Common myeloid progenitor, CD34-positive (primary cell): ENCODE measurements at places on chromosomes 5 and 9.

GRCh38 chr9:121640076-121640475 lies 11.4 kb upstream of the DAB2IP start:
- no peak for DNase-seq

DNA sequence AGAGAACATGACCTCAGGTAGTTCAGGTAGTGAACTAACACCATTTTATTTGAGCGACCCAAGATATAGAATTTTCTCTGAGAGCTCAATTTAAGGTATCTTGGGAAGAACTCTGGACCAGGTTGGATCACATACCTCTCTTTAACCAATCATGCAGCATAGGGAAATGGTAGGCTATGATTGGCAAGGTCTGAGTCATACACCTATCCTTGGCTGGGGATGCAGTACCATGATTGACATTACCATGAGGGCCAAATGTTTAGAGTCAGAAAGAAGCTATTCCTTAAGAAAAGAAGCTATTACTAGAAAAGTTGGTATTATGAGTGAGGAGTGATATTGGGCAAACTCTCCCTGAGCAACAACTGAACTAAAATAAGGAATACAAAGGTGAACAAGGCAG lies 258.7 kb downstream of the KCTD16 start:
- DNase-seq: no peak

DNA sequence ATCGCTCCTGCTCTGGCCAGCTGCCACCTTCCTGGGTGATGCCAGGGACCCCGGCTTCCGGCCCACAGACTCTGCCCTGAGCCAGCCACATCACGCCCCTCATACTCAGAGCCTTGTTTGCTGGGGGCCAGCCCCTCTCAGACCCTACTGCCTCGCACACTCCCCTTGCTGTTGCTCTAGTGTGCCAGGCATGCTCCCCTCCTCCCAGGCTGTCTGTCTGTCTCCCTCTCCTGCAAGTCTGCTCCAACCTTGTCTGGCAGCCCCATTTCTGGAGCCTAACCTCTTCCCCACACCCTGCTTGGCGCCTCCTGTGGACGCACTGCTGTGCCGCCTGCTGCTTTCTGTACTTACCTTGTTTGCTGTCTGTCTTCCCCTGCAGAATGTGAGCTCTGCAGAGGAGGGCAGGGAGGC lies 184.7 kb downstream of the HSPA4 start:
- no peak for DNase-seq

- no peak for DNase-seq
Measured at GRCh38 chr9:95008151-95008771, 281.8 kb downstream of the AOPEP start.

DNA sequence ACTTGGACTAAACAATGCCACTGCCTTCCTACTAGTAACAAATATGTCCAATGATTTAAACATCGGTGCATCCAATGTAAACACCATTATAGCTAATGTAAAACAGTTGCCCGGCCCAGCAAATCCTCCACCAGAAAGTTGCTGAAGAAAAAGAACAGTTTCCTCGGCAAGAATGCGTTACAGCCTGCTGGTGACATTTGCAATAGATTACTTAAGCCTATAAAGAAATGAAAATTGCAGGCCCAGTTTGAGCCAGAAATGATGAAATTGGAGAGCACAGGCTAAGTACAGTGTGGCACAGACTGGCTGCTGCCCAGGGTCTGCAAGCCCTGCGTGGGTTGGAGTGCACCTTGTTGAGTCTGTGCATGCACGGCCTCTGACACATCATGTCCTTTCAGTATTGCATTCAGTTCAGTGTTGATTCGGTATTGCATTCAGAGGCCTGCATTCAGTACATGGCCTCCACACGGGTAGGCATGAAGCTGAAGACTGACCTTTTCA lies 406.0 kb upstream of the KLF4 start:
- DNase-seq: no peak

DNA sequence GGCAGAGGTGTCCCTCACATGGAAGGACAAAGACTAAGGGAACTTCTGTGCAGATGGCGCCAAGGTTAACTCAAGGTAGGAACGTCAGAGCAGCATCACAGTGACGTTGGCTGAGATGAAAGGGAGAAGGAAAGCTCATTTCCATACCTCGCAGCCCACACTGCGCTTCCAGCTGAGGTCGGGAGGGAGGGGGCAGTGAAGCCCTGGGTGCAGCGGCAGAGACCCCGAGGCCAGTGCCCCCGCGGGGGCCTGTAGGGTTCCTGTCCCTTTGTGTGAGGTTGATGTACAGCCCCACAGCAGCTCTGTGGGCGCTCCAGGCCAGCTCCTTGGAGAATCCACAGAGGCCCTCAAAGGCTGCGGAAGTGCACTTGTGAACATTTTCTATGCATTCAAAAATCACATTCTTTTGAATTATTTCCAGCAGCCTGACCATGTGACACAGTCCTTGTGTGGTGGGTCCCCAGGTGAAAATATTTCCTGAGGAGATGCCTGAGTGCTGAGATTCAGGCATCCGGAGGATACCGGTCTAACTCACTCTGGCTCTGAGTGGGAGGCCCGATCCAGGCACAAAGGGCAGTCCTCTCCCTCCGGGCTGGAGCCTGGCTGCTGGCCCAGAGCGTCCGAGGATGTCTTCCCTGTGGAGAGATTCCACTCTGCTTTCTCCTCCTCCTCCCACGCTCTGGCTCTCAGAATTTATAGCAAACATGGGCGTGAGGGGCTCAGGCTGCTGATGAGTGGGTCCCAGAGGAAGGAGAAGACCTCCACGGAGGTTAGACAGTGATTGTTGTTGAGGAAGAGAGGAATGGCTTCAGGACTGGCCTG lies 150.7 kb downstream of the ICE1 start:
- DNase-seq: no peak

DNA sequence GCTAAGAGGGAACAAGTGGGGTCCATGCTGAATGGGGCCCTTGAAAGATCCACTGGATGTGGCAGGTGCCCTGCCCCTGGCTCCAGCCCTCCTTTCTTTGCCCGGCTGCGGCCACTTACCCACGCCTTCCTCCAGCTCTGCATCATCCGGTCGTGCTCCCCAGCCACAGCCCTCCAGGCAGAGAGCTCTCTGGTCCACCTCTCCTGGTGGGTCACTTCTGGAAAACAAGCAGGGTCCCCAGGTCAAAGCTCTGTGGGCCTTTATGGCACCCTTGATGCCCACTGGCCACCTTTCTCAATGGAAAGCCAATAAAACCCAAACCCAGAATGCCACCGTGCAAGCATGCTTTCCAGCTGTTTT lies 45.0 kb downstream of the SECISBP2 start:
- DNase-seq: no peak

GRCh38 chr9:134537951-134538641 lies 103.5 kb upstream of the COL5A1 start:
- DNase-seq: no peak

DNA sequence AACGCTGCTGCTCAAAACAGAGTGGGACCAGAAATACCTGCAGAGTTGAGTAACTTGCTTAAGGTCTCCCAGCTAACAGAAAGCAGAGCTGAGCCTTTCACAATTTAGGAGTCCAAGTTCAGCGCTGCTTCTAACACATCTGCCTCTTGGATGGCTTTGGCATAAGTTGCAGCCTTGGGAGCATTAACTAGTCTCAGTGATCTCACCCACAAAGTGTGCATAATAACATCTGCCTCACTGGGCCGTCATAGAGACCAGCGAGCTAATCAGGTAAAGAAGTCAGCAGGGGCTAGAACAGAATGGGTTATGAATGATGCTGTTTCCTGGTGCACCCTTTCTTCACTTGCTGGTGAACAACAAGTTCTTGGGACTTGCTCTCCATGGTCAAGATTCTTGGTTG lies 36.5 kb downstream of the WWC1 start:
- DNase-seq: no peak

DNA sequence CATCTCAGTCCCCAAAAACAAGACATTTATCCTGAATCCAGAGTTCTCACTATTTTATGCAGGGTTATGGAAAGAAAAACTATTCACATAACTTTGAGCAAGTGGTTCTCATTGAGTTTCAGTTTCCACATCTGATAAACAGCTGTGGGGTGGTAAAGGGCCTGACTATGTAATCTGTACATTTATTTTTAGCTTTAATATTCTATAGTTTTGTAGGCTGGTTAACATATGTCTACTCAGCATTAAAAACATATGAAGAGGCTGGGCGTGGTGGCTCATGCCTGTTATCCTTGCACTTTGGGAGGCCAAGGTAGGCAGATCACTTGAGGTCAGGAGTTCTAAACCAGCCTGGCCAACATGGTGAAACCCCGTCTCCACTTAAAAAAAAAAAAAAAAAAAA lies 301.5 kb upstream of the CCNG1 start:
- DNase-seq: no peak

- no peak for DNase-seq
Measured at GRCh38 chr5:180160215-180160614, 48.8 kb downstream of the RASGEF1C start.

DNA sequence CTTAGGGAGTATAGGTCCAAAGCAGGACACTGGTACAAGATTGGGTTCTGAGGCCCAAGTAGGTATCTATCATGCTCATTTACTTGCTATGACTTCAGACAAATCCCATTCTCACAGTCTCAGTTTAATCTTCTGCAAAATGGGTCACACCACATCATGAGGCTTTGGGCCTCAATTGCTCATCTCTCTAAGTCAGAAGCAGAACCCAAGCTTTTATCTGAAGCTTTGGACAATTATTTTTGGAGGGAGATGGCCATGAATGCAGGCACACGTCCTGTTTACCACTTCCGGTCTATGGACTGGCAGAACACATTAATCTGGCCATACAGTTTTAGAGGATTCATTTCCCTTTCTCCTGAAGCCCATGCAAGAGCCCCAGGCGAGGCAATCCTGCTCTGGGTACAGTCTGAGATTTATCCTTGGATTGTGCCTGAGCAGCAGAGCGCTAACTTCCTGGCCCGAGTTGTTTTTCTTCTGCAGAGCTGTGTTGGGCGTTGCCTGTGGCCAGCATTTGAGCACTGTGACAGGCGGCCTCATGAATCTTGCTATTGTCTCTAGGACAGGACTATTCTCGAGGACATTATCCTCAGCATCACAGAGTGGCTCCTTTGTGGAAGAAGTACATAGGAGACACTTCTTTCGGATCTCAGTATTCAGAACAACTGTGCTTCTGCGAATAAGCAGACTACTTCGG lies 16.1 kb downstream of the SLC22A4 start:
- no peak for DNase-seq

DNA sequence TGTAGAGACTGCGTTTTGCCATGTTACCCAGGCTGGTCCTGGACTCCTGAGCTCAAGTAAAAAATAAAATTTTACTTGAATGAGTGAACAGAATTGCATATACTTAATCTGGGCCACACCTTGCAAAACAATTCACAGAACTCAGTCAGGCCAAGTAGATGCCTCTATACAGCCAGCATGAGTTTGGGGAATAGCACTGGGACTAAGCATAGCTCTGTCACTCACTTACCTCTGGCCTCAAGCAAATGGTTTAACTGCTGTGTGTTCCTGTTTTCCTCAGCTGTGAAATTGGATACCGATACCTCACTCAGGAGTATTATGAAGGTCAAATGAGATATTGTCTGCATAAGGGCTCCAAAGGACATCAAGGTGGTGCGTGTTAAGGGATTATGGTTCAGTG lies 10.9 kb upstream of the FRMPD1 start:
- no peak for DNase-seq

GRCh38 chr9:134045841-134046544 lies 20.7 kb downstream of the BRD3OS start:
- no peak for DNase-seq

DNA sequence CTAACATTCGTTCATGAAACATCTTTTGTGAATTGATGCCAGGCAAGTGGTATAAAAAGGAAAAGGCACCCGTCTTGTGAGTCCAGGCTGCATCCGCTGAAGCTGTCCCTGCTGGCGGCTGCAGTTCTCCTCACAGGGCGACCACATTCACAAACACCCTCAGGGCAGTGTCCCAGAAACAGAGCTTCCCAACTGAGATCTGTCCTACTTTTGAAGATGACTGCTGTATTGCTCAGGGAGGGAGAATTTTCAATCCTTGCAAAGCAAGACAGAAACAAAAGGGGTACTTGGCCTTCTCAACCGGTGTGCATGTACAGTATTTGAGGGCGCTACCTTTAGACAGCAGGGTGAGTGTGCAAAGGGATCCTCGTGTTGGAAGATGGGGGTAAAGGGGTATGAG lies 316.1 kb downstream of the GADD45G start:
- DNase-seq: no peak

GRCh38 chr9:109143881-109144562 lies 23.0 kb downstream of the FRRS1L start:
- DNase-seq: peak; percentile 42

DNA sequence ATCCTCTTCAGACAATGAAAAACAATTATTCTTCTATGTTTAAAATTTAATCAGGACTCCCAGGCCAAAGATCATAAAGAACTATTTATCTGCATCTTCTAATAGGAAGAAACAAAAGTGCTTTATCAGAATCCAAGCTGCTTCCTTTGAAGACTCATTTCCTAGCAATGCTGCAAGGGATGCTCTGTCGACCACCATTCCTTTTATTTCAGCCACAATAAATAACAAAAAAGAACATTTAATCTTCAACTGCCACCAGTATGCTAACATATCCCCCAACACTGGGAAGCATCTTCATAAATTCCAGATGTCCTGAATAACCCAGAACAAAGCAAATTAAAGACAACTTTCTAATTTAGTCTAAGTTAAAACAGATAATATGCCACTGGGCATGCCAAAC lies 68.7 kb downstream of the PKD2L2 start:
- DNase-seq: no peak

DNA sequence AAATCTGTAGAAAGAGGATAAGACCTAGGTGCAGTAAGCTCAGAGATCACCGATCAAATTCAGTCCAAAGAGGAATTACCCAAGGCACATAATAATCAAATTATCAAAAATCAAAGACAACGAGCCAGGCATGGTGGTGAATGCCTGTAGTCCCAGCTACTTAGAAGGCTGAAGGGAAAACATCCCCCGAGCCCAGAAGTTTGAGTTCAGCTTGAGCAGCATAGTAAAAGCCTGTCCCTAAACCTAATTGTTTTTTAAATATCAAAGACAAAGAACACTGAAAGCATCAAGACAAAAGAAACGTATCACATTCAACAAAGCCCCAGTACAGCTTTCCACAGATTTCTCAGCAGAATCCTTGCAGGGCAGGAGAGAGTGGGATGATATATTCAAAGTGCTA lies 122.9 kb downstream of the CEP120 start:
- DNase-seq: no peak
